WTC11 (cell line): ENCODE measurements at places on chromosomes 4 and X. TPM values are rescaled to one million over a fixed set of nuclear protein-coding genes. Genes with fewer than 3 reads are reported as not detected.
A peak's percentile ranks its signal among the peaks of the same experiment; 100 is the strongest.

The FAT1 gene
- 155 to 172 TPM (median 162 TPM) in 3 replicates for total RNA-seq

DNA sequence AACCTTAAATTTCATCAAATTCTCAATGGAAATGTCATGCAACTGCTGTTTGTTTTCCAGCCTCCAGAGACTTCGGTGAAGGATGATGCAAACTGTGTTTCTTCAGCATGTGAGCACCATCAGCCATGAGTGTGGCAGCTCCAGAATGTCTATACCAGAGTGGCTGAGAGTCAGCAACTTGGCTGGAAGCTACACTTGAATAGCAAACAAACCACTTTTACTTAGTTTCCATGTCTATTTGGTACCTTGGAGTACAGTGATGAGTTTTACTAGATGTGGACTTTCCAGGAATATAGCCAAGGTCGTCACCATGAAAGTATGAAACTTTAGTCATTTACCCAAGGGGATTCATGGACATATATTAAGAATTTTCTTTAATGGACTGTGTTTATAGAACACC, 4.3 kb upstream of the IL21 start:
- no peak for DNase-seq
- H3K36me3 ChIP-seq = no peaks in the 10 kb centered on the region
- no peaks in the 10 kb centered on the region for H3K27me3 ChIP-seq
- peaks cover under 1% of the 10 kb centered on the region for H3K4me1 ChIP-seq
- no peak overlapping the region for H3K4me3 ChIP-seq

DNA sequence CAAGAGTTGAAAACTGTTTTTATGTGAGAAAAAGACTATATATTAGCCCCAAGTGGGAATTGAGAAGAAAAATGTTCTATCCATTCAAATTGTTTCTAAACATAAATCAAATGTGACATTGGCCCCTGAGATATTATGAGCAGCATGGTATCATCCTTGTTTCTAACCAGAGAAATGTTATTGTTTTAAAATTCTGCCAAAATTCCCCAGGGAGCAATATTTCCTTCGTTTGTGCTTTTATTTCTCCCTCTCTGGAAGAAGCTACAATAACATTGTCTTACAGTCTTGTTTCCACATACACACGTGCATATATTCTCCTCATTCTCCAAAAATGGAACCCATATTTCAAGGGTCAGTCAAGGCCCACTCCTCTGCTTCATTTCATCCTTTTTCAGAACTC, 46.7 kb downstream of the MAGEB17 start:
- no peaks in the 10 kb centered on the region for H3K36me3 ChIP-seq
- H3K4me1 ChIP-seq = peaks cover 36% of the 10 kb centered on the region
- no peak overlapping the region for H3K27ac ChIP-seq
- no peak overlapping the region for H3K4me3 ChIP-seq
- no peaks in the 10 kb centered on the region for H3K27me3 ChIP-seq
- DNase-seq = no peak

The GLRA3 gene
- total RNA-seq = 0.07 to 0.15 TPM (median 0.11 TPM) in 3 replicates

DNA sequence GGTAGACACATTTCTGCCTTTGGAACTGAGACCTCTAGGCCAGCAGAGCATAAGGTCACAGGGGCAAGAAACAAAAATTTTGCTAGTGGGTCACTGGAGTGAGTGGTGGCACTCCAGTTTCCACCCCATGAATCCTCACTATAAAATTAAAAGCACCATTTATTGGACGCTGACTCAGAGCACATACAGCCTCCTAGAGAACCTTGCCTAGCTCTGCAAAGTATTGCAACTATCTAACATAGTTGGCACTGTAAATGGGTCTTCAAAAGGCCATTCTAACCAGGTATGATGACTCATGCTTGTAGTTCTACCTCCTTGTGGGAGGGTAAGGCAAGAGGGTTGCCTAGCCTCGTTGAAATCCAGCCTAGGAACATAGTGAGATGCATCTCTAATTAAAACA, 25.1 kb downstream of the RRAGB start:
- no peak overlapping the region for H3K27ac ChIP-seq
- H3K36me3 ChIP-seq = peaks cover 20% of the 10 kb centered on the region
- no peaks in the 10 kb centered on the region for H3K4me1 ChIP-seq
- no peaks in the 10 kb centered on the region for H3K27me3 ChIP-seq
- H3K4me3 ChIP-seq = no peak overlapping the region

DNA sequence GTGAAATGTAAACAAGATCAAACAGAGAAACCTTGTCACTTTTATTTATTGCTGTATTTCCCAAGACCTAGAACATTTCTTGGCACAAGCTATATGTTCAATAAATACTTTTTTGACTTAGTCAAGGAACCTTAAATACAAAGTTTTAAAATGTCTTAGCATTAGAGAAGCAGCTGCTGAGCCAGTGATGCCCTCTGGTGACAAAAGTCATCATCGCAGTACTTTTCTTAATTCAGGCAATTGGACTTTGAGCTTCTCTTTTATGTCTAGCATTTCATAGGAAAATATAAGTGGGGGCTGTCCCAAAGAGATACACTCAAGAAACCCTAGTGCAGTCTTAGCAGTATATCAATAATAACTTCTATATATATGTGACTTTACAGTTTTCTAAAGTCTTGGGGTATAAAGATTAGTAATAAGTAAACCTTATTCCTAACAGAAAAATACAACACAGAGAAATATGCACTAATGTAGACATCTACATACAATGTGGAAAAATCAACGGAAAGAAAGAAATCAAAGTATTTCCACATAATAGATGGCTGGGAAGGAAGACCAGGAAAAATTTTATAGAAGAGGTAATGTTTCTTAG, 118.4 kb downstream of the DTHD1 start:
- no peaks in the 10 kb centered on the region for H3K27me3 ChIP-seq
- H3K4me1 ChIP-seq = no peaks in the 10 kb centered on the region
- H3K4me3 ChIP-seq = no peak overlapping the region
- DNase-seq = peak; percentile 12
- no peaks in the 10 kb centered on the region for H3K36me3 ChIP-seq

DNA sequence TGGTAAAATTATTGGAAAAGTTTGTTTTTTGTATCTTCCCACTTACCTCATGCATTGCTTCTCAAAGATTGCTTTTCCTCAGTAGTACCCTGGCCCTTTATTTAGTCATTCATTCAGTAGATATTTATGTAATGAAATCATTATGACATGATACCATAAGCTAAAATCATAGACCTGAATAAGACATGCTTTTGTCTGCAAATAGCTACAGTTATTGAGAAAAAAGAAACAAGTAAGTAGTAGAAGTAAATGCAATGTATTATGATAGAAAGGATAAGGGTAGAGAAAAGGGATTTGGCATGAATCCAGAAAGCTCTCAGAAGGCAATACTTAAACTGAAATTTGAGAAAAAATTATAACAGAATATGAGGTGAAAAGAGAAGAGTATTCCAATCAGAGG, 352.5 kb downstream of the GPM6A start:
- H3K27ac ChIP-seq = no peak overlapping the region
- H3K27me3 ChIP-seq = no peaks in the 10 kb centered on the region
- peaks cover 11% of the 10 kb centered on the region for H3K36me3 ChIP-seq
- DNase-seq = no peak
- peaks cover 24% of the 10 kb centered on the region for H3K4me1 ChIP-seq
